ENCODE measurements at places on chromosomes 3 and 15. TPM values are rescaled to one million over a fixed set of nuclear protein-coding genes. Genes with fewer than 3 reads are reported as not detected.

DNA sequence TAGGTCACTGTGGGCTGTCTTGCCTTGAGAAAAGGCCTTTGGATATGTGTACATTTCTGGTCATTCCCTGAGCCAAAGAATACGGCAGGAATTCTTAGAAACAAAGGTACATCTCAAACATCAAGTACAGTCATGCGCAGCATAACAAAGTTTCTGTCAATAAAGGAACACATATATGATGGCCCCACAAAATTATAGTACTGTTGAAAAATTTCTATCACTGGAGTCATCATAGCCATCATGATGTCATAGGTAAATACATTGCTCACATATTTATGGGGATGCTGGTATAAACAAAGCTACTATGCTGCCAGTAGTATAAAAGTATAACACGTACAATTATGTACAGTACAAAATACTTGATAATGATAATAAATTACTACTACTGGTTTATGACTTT, 38.9 kb upstream of the NECTIN3 start:
- no peak for DNase-seq

ITPKA gene
- 1.7 TPM for total RNA-seq

DNA sequence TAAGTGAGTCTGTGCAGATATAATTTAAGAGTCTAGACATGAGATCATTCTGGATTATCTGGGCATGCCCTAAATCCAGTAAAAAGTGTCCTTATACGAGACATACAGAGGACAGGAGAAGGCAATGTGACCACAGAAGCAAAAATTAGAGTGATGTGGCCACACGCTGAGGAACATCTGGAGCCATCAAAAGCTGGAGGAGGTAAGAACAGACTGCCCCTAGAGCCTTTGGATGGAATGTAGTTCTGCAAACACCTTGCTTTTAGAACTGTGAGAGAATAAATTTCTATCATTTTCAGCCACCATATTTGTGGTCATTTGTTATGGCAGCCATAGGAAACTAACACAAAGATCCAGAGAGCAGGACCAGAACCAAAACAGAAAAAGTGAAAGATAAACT, 41.0 kb downstream of the CD200 start:
- no peak for DNase-seq

GRCh38 chr3:187269486-187269885, 22.1 kb downstream of the MASP1 start:
- no peak for DNase-seq

- DNase-seq: no peak
Observed at GRCh38 chr15:59636184-59636583, 21.1 kb downstream of the GTF2A2 start.

DNA sequence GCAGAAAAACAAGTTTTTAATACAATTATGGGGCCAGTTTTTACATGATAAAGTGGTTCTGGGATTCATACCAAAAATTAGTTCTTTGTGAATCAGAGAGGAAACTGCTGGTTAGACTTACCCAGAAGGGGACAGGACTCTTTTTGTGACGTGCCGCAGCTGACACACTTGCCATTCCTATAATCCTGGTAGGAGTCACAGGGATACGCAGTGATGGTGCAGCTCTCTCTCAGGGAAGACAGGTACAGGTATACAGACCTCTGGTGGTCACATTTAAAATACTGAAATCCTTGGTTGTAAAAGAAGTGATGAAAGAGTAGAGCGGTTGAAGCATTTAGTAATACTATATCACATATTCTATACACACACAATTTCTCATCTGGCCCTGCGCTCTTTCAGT, 20.2 kb upstream of the TMEM41A start:
- no peak for DNase-seq

Data from activated naive CD4-positive, alpha-beta T cell treated with anti-CD3 and anti-CD28 coated beads for 36 hours (primary cell).